ENCODE measurements at places on chromosomes 2 and 18. TPM values are rescaled to one million over a fixed set of nuclear protein-coding genes. Genes with fewer than 3 reads are reported as not detected.

- no peak for DNase-seq
Measured at GRCh38 chr2:116988303-116988702, 826.2 kb upstream of the DDX18 start.

DNA sequence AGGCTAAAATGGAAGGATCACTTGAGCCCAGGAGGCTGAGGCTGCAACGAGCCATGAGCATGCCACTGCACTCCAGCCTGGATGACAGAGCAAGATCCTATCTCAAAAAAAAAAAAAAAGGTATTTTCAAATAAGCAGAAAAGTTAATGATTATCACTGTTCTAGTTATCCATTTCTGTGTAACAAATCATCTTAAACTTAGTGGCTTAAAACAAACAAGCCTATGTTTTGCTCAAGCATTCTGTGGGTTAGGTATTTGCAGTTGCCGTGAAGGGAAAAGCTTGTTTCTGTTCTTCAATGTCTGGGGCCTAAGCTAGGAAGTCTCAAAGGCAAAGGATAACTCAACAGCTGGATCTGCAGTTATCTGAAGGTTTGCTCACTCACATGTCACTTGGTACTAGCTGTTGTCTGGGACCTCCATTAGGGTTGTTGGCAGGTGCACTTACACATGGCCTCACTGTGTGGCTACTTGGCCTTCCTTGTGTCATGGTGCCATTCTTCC is 14.1 kb downstream of the MFF start:
- no peak for DNase-seq

DNA sequence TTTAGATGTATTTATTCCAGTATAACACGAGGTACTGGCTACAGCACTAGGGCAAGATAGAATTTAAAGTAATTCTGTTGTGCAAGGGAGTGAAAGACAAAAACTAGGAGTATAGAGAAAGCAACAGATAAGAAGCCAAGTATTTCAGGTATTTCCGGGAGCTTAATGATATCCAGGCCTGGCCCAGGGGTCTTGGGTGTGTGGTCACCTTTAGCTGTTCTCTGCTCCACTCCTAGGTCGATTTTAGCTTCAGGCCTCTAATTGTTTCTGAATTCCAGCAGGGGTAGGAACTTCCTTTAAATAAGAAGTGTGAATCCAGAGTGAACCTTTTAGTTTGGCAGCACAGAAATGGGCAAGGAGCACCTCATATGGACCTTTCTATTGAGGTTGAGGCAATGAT is 342.3 kb upstream of the MYT1L start:
- DNase-seq = no peak

DNA sequence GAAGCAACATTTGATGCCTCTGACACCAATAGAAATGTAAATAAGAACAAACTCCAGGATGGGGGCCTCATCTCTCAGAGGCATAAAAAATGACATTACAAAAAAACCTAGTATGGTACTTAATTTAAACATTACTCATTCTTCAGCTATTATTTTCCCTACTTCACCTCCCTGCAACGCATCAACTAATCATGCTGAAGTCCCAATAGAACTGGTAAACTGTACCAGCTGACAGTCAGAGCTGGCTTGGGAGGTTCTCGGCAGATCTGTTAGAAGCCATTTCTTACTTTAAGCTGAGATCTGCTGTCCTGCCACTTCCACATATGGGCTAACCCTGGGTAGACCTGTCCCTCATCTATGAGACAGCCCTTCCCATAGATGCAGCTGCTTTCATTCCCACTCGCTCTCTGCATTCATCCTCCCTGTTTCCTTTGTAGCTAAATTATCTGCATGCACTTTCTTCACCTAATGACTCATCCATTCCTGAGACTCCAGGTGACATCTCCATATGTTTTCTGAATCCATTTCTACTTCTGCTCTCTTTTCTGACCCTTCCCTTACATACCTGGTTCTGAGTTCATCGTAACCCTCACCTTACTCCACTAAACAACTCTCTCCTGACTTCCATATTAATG is 108.1 kb downstream of the AOX1 start:
- DNase-seq = peak; percentile 17

- DNase-seq = no peak
Measured at GRCh38 chr2:11616851-11617415, 53.1 kb downstream of the NTSR2 start.

- no peak for DNase-seq
Measured at GRCh38 chr2:46832543-46832942, 83.1 kb downstream of the MCFD2 start.

DNA sequence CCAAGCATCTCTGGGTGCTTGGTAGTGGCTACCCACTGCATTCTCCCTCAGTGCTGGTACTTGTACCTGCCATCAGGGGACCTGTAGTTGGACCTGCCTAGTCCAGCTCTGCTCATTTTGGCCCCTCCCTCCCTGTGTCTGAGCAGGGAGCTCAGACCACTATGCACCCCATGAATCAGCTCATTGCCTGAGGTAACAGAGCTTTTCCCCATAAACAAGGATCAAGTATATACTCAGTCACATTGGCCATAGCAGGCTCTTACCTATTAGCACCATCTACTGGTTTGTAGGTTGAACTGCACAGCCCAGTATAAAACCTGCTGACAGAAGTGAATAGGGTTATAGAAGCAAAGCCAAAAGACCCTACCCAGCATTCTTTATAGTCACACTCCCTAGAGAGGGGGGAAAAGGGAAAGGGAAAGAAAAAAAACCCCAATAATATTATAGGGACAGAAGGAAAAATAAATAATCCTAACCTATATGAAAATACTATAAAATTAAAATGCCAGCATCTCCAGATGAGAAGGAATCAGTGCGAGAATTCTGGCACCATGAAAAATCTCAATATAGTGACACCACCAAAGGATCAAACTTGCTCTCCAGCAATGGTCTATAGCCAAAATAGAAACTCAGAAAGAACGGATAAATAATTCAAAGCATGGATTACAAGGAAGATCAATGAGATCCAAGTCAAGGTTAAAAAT is 6.9 kb upstream of the FLACC1 start:
- peak; percentile 71 for DNase-seq

DNA sequence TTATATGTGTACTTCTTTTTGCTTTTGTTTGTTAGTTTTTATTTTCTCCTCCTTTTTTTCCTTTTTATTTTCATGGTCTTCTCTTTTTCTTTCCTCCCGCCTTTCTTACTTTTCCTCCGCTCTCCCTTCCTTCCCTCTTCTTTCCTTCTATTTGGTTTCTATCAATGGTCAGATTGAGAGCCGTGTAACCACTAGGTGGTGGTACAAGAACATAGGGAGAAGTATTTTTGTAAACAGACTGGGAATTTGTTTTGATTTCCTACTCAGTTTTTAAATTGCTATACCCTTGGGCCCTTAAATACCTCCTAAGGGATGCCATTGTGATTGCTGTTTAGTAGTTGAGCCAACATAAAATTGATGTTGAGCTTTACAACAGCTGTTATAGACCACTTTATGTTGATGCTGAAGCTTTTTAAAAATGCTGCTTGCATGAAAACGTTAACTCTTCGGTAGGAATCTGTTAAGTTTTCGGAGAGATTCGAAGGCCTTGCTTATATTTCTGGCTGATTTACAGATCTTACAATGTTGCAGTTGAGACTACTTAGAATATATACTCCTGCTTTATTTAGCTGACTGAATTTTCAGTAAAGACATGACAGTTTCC is 124.2 kb downstream of the UBE2E3 start:
- peak; percentile 76 for DNase-seq

DNA sequence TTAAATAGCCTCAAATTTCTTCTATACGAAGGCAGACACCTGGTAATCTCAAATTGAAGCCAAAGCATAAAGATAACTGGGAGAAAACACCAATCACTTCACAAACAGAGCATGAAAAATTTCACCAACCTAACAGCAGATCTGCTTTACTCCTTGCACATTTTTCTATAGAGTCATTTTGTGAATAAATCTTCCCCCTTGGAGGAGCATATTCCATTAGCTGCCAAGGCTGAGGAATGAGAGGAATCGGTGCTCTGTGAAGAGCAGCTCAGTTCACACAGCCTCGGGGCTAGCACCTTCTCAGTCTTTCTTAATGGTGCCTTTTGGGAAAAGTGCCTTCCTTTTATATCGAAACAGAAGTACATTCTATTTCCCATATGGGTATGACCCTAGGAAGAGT is 1313.7 kb upstream of the NRXN1 start:
- no peak for DNase-seq

DNA sequence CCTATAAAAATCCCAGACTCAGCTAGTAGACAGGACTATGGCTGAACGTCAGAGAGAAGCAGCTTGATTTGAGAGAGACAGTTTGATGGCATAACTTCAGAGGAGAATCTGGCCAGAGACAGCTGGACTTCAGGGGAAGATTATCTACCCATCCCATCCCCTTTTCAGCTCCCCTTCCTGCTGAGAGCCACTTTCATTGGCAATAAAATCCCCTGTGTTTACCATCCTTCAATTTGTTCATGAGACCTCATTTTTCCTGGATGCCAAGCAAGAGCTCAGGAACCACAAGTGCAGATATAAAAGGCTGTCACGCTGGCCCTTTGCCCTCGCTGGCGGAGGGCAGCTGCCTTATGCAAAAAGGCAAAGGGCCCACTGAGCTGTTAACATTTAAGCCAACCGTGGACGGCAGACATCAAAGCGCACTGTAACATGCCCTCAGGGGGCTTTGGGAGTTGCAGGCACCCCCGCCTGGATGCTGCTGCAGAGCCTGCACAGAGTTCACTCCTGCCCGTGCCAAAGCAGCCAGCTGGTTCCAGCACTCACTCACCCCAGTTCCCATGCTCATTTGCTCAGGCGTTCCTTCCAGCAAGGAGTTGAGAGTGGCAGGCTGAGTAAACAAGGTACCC is 164.3 kb upstream of the PGAP1 start:
- no peak for DNase-seq

- DNase-seq = no peak
Measured at GRCh38 chr2:237980087-237980486, 13.3 kb downstream of the UBE2F start.

DNA sequence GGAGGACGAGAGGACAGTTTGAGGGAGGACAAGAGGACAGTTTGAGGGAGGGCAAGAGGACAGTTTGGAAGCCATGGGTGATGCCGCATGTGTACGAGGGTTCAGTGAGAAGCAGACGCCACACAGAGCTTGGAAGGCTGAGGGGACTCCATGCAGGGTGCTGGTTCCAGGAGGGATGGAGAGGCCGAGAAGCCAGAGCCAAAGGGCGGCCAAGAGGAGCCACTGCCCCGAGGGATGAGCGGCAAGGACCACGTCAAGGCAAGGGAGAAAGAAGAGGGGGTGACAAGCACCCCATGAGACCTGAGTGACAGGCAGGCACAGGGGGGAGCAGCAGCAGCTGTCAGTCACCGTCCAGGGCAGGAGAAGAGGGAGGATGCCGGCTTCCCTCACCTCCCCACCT is 385.7 kb upstream of the MYT1L start:
- no peak for DNase-seq

DNA sequence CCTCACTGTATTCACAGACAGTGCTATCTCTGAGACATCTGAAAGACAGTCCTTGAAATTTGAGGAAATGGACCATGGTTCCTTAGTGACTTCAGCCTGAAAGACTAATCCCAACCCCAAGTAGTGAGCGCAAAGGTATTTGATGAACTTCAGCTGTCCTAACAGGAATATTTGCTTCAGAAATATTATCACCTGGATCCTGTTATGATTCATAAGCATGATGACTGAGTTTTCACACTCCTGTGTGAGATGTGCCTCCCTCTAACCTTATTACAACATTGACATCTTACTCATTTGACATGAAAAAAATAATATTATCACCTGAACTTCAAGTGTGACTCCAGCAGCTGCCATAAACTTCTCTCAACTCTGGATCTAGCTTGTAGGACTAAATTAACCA is 11.6 kb upstream of the MRPL19 start:
- no peak for DNase-seq

DNA sequence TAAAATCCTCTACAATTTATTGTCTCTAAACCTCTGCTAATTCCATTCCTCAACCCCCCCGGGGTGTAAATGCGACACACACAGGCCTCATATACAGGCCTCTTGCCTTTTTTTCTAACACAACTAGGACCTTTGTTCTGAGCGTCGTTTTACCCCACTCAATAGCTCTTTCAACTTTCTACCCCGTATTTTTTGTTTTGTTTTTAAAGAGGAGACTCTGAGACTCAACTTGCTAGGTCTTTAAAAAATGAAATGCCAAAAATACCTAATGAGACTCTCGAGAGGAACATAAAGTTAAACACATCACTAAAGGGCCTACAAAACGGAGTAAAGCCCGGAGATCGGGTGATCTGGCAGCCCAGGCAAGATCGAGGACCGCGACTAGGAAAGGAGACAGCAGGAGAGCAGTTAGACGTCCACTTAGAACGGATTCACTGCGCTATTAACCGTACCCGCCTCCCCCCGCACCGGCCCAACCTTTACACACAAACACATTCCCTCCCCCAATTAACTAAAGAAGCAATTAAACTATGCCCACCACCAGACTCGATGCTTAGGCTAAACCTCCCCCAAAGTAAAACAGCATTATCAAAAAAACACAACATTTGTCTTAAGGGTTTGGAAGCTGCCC is 1.7 kb downstream of the TRIP12 start:
- no peak for DNase-seq

DNA sequence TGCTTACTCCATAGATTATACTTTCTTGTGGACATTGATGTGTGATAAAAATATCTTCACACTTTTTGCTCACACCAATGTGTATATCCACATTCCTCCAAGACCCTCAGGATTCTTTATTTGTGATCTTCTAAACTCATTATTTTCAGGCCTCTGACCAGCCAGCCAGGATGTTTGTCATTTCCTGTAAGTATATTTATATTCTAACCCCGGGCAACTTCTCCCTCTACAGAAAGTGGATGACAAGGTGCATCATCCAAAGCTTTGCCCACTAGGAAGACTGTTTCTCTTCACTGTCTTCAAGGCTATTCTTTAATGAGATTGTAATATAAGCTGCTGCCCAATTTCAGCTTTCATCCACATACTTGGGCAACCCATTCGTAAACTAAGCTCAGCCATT is 3.6 kb upstream of the CWC22 start:
- DNase-seq = no peak

Gene TSPYL6
- not detected for polyA plus RNA-seq

Gene FOSL2
- polyA plus RNA-seq = 51.1 TPM

Gene HNRNPA3
- 111 TPM for polyA plus RNA-seq

Gene MC5R
- not detected for polyA plus RNA-seq

Gene CD207
- polyA plus RNA-seq = not detected

Gene KLHL29
- polyA plus RNA-seq = 7.9 TPM

Gene HOXD3
- not detected for polyA plus RNA-seq

Gene CTLA4
- not detected for polyA plus RNA-seq

Gene ERLEC1
- 41.6 TPM for polyA plus RNA-seq

Gene PROM2
- polyA plus RNA-seq = 0.65 TPM

Gene GREB1
- 0.05 TPM for polyA plus RNA-seq

Gene TUBA4B
- not detected for polyA plus RNA-seq
